ENCODE measurements at places on chromosomes 12 and 14.

GRCh38 chr12:62279058-62279457 is 18.9 kb downstream of the USP15 start:
- no peak for DNase-seq

- peak; percentile 21 for DNase-seq
Measured at GRCh38 chr12:102883204-102883799, 33.7 kb downstream of the PAH start.

GRCh38 chr14:70130482-70130881 is 58.3 kb downstream of the SLC8A3 start:
- DNase-seq: no peak

- DNase-seq: no peak
Measured at GRCh38 chr14:37289688-37290087, 92.0 kb downstream of the MIPOL1 start.

GRCh38 chr14:98035396-98035795 is 1236.6 kb downstream of the BCL11B start:
- no peak for DNase-seq

DNA sequence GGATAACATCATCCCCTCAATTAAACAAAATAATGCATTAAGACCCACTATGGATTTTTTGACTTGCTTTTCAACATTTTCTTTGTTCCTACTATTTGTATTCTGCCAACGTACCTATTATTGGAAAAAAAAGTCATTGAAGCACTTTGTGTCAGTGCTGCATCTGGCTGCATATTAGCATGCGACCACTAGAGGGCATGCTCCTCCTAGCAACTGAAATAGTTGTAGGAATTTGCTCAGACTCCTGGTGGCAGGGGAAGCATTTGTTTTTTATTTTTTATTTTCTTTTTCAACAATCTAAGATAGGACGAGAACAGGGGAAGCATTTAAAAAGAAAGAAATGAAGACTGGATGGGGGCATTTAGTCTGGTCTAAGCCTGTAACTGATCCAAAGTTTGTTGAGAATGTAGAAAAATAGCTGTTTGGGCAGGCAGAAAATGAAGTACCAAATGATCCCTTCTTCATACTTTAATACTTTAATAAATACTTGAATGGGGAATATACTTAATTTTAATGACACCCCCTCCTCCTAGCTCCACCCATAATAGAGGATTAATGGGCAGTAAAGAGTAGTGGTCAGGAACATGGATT is 14.5 kb upstream of the CLEC4A start:
- DNase-seq: peak; percentile 30

DNA sequence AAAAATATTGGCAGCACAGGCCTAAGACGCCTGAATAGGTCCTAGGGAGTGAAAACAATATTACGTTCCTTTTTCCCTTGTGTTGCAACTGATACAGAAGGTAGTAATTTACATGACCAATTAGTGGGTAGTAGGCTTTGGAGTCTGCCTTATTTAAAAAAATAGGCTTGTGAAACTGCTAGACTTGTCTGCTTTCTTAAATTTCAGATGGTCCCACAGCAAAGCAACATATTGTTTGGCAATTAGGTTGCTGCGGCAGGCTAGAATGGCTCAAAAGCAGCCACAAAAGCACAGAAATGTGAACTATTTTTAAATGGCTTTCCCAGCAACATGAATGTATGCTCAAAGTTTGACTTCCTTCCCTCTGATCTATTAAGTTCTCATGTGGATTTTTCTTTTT is 211.9 kb downstream of the TTC8 start:
- DNase-seq: no peak

DNA sequence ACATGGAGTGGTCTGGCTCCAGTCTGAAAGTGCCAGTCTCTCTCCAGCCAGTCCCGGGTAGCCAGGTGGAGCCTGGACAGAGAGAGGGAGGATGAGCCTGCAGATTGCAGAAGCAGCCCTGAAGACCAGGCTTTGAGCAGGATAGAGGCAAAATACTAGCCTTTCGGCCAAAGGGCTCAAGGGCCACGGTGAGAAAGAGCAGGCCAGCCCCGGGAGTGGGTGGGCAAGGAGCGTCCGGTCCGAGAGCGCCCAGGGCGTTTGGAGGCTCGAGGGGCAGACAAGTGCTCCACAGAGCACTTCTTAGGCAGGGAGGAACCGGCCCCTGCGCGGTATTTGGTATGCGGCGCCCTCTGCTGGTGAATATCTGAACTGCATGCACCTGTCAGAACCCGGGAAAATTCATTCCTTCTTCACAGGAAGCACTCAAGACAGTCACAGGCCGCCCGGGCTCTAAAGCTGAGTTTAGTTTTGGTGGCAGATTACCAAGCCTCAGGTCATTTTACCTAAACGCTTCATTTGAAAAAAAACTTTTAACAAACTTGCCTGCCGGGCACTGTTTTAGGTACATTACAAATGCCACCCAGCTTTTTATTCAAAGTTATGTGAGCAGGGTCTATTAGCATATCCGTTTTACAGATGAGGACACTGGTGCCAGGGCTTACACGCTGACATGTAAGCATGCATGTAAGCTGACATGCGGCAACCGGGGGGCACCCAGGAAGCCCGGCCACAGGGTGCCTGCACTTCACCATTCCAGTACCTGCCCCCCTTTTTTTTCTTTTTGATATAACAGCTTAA is 21.0 kb upstream of the PSMC1 start:
- DNase-seq: peak; percentile 86

DNA sequence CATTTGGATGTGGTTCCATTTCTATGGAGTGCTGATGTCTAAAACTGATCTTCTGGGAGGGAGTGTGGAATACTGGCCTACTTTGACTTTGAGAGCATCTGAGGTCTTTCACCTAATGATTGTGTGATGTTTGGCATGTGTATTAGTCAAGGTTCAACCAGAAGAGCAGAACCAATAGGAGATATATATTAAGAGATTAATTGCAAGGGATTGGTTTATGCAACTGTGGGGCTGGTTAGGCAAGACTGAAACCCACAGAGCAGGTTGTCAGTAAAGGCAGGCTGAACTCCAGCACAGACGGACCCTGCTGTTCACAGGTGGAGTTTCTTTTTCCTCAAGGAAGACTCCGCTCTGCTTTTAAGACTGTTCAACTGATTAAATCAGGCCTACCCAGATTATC is 11.6 kb downstream of the BMAL2 start:
- no peak for DNase-seq

DNA sequence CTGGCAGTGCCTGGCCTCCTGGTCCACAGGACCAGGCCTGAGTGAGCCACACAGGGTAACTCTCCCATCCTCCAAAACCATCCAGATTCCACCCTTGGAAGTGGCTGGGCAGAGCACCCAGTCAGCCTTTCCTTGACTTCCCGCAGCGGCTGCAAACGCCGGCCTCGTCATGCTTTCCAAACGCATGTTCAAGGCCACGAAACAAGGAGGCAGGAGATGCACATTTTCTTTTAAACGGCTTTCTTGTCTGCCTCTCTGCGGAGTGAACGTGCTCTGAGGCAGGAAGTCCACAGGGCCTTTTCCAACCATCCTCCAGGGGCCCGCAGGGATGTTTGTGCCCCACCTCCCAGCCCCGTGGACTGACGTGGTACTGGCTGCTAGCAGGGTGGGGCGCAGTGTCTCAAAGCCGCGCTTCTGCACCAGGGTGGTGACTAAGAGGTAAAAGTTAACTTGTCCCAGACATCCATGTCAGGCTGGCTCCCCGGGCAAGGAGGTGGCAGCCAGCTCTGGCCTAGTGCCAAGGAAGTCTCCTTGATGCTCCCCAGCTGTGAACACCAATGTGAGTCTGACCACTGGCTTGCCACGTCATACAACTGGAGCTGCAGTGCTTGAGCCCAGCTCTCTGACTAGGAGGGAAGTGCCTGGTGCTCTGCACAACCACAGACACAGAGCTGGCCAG is 45.0 kb downstream of the KCNA5 start:
- DNase-seq: peak; percentile 87

Data from H54 (cell line).